NCI-H1105 (cell line): ENCODE measurements at places on chromosomes 6 and 20.

DNA sequence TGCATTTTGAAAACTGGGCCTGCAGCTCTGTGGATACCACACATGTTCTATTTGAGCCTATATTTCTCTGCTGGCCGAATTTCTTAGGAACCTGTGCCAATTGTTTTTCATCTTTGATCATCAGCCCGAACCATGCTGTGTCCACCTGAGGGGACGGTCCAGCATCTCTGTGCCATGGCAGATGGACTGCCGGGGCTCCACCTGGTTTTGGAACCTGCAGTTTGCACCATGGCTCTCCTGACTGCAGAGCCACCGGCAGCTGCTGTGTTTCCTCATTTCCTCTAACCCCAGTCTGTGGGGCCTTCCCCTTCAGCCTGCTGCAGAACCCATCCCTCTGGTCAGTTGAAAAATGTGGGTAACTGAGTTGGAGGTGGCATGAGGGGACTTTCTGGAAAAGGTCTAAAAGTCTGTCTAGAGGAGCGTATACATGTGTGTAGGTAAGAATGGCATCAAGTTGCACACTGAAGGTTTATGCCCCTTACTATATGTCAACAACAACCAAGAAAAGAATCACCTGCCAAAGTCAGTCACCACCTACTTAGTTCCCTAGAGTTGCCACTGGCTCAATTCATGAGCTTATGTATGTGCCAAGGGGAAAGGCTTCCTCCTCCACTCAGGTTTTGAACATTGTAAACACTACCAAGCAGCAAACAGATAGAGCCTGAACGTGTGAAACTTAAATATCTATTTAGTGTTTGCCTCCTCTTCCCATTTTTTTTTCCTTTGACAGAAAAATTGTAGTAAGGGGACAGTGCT, 548.2 kb downstream of the PRKN start:
- no peak for DNase-seq

- DNase-seq: no peak
These were observed 48.1 kb downstream of the FOXC1 start for GRCh38 chr6:1657771-1658165.

DNA sequence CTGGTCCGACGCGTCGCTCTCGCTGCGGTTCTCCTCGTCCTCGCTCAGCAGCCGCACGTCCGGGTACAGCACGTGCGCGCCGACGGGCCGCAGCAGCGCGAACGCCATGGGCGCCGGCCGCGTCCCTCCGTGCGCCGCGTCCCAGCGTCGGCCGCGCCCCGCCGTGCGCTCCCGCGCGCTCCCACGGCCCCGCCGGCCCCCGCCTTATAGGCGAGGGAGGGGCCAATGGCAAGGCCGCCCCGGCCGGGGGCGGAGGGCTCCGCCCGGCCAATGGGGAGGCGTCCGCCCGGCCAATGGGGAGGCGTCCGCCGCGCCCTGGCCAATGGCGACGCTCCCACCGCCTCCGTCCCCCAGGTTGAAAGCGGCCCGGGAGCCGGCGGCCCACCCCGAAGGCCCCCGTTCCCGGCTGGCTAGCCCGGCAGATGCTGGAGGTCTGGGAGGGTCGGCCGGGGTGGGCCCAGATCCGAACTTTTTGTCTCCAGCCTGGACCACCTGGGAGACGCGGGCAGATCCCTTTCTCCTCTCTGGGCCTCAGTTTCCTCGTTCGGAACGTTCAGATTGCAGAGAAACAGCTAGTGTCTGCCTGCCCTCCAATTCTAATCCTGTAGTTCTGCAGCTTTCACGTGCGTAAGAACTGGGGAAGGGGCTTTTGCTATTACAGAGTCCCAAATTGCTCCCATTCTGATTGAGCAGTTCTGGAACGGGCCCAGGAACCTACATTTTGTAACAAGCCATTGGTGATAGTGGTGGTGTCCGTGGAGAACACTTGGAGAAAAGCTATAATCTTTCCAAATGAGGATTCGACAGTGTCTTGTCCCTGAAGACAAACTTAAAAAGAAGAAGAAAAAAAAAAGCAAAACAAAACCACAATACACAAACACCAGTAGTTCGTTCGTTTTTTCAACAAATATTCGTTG, at the start of gene TCF15:
TSS of gene TCF15 (minus strand) at position 180 of the 917 bp plus-strand sequence. CDS start at position 108, 72 bp downstream.
- no peak for DNase-seq

- no peak for DNase-seq
These were observed 17.8 kb upstream of the ASF1A start for GRCh38 chr6:118876198-118876597.

DNA sequence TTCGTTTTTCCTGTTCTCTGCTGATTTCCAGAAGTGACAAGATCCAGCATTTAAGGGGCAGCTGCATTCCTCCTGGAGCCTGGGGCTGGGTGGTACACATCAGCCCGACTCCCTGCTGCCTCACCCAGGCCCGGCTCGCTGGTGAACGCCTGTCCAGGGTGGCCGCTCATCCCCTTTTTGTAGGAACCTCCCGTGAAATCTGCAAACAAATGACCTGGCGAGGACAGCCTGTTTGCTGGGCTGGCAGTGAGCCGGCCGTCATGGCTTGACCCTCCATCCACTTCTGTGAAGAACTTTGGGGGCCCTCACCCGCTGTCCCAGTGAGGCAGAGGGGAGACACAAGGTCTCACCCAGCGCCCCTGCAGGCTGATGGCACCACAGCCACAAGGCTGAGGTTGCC, 39.0 kb downstream of the PYGB start:
- DNase-seq: no peak

GRCh38 chr20:53869466-53870258, 200.7 kb downstream of the BCAS1 start:
- peak; percentile 65 for DNase-seq

DNA sequence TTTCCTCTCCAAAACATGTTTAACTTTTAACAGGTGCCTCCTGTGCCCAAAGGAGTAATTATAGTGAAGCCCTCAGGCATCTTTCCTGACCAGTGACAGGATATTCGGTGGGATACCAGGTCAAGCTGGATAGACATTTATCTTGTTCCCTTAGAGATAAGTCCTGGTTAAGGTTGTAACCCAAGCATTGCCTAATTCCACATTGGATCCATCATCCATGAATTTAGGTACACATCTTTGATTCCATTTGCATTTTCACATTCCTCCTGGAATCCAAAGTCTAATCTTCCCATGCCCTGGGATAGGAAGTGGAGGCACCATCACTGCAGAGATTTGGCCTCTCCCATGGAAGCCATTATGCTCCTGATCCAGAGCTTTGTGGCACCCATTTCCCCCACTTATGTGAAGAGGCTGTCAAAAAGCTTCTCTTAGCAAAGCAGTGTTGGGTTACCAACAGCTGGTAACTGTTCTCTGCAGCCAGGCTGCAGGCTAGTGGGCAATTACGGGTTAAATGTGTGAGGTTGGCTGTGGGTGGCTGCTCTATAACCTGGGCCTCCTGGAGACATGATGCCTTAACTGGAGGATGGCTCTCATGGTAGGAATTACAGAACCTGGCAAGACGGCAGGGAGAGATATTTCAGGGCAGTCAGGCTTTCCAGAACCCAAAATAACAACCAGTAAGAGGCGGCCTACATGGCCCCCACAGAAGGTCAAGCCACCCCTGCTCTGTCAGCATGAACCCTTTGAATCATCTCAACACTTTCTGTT, 96.9 kb upstream of the VGLL2 start:
- no peak for DNase-seq

- no peak for DNase-seq
These were observed 115.9 kb downstream of the PREX1 start for GRCh38 chr20:48711696-48712464.

GRCh38 chr20:8829256-8829655, 239.6 kb upstream of the PLCB4 start:
- DNase-seq: no peak

DNA sequence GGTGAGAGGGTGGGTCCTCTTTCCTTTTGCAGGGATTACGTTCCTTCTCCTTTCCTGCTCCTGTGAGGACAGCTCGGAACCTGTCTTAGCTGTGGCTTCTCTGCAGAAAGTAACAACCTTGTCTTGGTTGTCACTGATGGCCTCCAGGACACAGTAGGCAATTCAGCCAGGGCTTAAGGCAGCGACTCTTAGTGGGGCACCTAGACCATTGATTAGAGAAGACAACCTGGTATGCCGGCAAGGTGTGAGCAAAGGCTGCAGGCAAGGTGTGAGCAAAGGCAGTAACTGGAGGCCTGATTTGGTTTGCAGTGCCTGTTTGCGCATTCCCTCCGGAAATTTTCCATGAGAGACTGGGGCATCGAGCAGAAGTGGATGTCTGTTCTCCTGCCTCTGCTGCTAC, 37.6 kb downstream of the DYNLT1 start:
- DNase-seq: no peak

DNA sequence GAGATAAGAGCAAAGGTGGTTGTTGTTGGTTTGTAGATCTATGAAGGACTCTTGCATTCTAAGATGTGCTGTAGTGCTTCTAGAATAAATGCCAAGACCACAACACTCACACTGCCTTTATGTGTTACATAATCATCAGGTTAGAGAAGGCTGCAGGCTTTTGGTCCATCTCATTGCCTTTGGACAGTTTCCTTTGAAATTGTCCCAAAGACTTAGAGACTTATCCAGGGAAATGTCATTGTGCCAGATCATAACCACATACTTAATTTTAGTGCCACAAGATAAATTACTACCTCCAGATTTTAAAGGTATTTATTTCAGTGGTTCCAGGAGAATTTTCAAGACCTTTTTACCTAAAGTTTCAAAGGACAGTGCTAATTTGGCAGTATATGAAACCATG, 666.6 kb upstream of the CITED2 start:
- no peak for DNase-seq

DNA sequence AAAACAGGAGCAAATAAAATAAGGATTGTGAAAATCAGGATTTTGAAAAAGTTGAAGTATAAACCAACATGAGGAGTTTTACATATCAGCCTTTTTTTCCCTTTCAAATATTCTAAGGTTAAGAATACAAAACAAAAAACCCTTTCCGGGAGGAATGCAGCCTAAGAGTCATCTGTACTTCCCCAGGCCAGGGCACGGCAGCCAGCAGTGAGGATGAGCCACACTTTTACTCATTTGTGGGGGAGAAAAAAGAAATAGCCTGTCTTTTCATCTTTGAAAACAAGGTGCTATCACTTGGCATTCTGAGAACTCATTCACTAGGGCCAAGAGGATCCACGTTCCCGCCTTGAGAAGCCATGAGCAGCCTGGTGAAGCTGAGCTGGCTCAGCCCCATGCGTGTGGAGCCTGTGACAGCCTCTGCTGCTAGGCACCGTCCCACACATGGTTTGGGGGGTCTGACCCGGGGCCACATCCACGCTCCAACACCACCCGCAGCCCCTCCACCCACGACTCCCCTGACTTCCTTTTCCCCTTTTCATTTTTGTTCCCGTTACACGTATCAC, 11.2 kb downstream of the SLC22A1 start:
- DNase-seq: no peak

- no peak for DNase-seq
These were observed 10.4 kb downstream of the DEFB129 start for GRCh38 chr20:237489-237888.

- no peak for DNase-seq
These were observed 65.2 kb upstream of the ADGRF4 start for GRCh38 chr6:47633141-47633540.

- DNase-seq: no peak
These were observed 21.9 kb downstream of the SGK1 start for GRCh38 chr6:134295953-134296553.

DNA sequence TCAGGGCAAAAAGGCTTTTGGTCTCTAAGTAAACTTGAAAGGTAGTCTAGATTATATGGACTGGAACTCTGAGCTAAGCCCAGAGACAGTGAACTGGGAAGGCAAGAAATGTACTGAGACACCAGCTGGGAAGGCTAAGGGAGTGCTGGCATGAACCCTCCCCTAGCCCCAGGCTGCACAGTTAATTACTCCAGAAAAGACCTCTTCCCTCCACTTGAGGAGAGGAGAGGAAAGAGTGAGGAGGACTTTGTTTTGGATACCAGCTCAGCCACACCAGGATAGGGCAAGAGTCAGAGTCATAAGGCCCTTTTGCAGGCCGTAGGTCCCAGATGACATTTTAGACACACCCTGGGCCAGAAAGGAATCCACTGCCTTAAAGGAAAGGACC, 84.1 kb upstream of the GJE1 start:
- no peak for DNase-seq
